ENCODE measurements at places on chromosomes 4 and X.

- no peaks in the 10 kb centered on the region for H3K4me1 ChIP-seq
- no peak for DNase-seq
- H3K36me3 ChIP-seq: no peaks in the 10 kb centered on the region
These were observed 620.6 kb upstream of the GNPDA2 start for GRCh38 chr4:45346816-45347435.

DNA sequence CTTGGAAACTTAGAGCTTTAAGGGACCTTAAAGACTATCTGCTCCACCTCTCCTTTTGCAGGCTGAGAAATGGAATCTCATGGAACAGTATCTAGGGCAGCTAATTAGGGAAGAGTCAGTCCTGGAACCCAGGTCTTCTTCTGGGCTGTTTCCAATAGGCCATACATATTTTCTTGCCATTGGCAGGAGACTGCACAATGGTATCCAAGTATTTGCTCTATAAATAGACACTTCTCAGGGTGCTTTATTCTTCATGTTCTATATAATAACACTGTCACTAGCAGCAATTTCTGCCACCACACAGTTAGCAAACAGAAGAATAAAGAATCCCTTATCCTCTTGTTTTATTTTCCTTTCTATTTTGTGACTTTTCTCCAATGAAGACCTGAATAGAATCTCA, 291.7 kb downstream of the C4orf33 start:
- H3K4me3 ChIP-seq: no peak overlapping the region
- no peaks in the 10 kb centered on the region for H3K27me3 ChIP-seq
- no peak for DNase-seq
- no peak overlapping the region for H3K27ac ChIP-seq

GRCh38 chr4:15868826-15869413, 69.6 kb downstream of the FGFBP1 start:
- no peaks in the 10 kb centered on the region for H3K4me1 ChIP-seq
- no peak overlapping the region for H3K4me3 ChIP-seq
- H3K36me3 ChIP-seq: no peaks in the 10 kb centered on the region
- H3K27me3 ChIP-seq: no peaks in the 10 kb centered on the region
- DNase-seq: no peak

DNA sequence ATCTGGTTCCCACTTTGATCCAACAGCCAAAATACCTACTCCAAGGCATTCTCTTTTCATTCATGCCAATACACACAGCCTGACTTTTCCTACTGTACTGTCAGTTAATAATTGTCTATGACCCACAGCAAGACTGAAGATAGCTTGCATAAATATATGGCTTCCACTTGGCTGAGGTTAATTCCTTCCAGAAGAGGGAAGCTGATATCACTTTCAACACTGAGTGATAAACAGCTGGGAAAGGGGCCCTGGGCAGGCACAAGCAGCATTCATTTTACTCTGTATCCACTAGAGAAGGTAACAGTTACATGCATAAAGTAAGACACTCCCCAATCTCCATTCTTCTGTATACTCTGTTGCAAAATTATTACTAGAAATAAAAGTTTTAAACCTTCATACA, 200.2 kb upstream of the UGT8 start:
- no peaks in the 10 kb centered on the region for H3K27me3 ChIP-seq
- H3K4me3 ChIP-seq: no peak overlapping the region
- no peak for DNase-seq
- no peaks in the 10 kb centered on the region for H3K4me1 ChIP-seq

GRCh38 chrX:10685923-10686595, 65.7 kb upstream of the MID1 start:
- no peaks in the 10 kb centered on the region for H3K4me1 ChIP-seq
- H3K27ac ChIP-seq: no peak overlapping the region
- H3K4me3 ChIP-seq: no peak overlapping the region
- no peaks in the 10 kb centered on the region for H3K27me3 ChIP-seq

DNA sequence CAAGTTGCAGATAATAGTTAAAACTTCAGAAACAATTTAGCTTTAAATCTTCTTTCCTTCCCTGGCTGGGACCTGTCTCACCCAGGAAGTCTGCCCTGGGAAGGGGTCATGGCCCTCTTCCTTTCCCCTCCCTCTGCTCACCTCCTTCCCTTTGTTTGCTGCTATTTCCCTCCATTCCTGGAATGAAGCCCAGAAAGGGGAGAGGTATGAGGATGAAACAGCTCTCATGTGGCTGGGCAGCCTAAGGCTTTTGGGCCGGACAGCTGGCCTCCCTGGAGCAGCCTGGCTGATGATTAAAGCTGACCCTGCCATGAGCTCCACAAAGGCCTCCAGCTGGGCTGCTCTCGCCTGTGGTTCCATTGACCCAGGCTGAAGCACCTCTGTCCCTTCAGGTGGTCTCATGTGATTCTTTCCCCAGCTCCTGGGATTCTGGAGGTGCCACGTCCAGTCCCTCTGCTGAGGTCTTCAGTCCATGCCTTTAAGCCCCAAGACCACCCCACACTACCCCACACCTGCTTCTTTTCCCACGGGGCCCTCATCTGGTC, 202.1 kb downstream of the PTTG2 start:
- no peak overlapping the region for H3K27ac ChIP-seq
- no peaks in the 10 kb centered on the region for H3K4me1 ChIP-seq
- no peaks in the 10 kb centered on the region for H3K27me3 ChIP-seq
- H3K4me3 ChIP-seq: no peak overlapping the region

DNA sequence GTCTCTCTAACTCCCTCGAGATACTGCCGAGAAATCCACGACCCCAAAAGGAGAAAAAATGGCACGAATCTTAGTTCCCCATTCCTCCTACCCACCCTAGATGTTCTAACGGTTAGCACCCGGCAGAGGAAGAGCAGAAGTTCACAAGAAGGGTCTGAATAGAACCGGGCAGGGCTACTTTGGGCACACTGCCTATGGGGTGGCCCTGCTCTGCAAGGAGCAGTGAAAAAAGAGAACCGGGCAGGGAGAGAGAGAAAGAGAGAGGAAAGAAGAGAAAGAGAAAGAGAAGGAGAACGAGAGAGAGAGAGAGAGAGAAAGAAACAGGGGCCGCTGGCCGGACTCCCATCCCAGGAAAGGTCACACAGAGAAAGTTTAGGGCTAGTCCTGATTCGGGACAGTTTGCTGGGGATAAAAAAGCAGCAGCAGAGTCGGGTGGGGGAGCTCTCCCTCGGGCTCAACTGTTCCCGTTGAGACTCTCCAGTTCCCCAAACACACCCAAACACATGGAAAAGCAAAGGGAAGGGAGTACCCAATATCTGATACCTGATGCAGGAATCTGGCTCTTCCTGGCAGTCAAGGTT, 468 bp downstream of the GLA start:
- no peaks in the 10 kb centered on the region for H3K4me1 ChIP-seq
- peak overlapping the region; percentile 90 for H3K27ac ChIP-seq
- DNase-seq: no peak
- peak overlapping the region; percentile 75 for H3K4me3 ChIP-seq
- peaks cover 2% of the 10 kb centered on the region for H3K36me3 ChIP-seq
- H3K27me3 ChIP-seq: no peaks in the 10 kb centered on the region

GRCh38 chrX:44506678-44507077, 36.0 kb downstream of the FUNDC1 start:
- no peak overlapping the region for H3K27ac ChIP-seq
- H3K4me1 ChIP-seq: no peaks in the 10 kb centered on the region
- H3K4me3 ChIP-seq: no peak overlapping the region
- H3K27me3 ChIP-seq: no peaks in the 10 kb centered on the region
- no peak for DNase-seq

GRCh38 chr4:178259566-178259965, 817.3 kb upstream of the AGA start:
- no peaks in the 10 kb centered on the region for H3K36me3 ChIP-seq
- H3K27me3 ChIP-seq: no peaks in the 10 kb centered on the region
- no peak for DNase-seq
- H3K4me3 ChIP-seq: no peak overlapping the region

DNA sequence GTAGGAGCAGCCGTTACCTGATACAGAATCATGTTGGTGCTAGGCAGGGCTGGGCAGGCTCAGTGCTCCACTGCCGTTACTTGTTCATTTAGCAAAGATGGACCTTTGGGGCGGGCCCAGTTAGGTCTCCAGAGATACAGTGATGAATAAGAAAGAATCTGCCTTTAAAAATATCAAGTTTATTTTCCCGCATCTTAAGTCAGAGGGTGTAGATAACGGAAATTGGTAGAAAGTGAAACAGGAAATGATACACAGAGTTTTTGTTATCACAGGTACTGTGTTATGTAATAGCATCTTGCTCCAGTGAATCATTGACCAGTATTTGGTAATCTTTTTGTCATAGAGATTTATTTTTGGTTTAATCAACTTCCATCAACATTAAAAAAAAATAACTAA, 5.5 kb downstream of the TMEM131L start:
- peaks cover 42% of the 10 kb centered on the region for H3K4me1 ChIP-seq
- DNase-seq: no peak
- H3K36me3 ChIP-seq: peaks cover 13% of the 10 kb centered on the region
- no peak overlapping the region for H3K4me3 ChIP-seq
- no peaks in the 10 kb centered on the region for H3K27me3 ChIP-seq

- no peak for DNase-seq
- no peaks in the 10 kb centered on the region for H3K36me3 ChIP-seq
- H3K4me3 ChIP-seq: no peak overlapping the region
- no peak overlapping the region for H3K27ac ChIP-seq
These were observed 98.8 kb upstream of the CLNK start for GRCh38 chr4:10783351-10783750.

DNA sequence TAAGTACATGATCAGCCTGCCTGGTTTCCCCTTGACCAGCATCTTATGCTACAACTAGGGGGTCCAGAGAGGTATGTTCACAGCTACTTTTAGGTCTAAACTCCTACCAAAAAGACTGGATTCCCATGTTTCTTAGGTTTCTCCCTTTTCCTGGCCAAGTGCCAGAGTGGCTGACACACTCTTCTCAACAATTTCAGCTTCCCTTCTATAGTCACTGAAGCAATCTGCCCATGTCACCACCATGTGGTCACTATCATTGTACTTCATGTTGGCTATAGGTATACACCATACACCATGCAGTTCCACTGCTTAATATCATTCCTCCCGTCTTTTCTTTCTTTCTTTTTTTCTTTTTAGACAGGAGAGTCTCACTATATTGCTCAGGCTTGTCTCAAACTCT, 66.9 kb downstream of the KLHL13 start:
- H3K4me1 ChIP-seq: no peaks in the 10 kb centered on the region
- no peaks in the 10 kb centered on the region for H3K36me3 ChIP-seq
- no peak overlapping the region for H3K27ac ChIP-seq

DNA sequence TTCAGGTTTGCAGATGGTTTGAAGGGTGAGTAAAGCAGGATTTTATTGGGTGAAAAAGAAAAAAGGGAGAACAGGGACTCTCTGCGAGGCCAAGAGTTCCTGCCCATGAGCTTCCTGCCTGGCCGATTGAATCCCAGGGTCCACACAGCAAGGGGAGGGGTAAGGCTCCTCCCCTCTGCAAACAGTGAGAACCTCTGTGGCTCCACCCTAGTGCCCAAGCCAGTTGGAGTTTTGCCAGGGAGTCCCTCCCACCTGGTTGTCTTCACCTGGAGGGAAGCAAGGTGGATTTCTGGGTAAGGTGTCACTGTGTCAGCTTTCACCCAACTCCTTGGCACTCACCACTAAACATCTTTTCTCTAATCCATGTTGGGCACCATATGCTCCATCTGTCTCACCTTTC, 70.9 kb downstream of the PDHA2 start:
- no peaks in the 10 kb centered on the region for H3K4me1 ChIP-seq
- DNase-seq: no peak
- no peaks in the 10 kb centered on the region for H3K27me3 ChIP-seq
- H3K36me3 ChIP-seq: no peaks in the 10 kb centered on the region
- H3K27ac ChIP-seq: no peak overlapping the region
- no peak overlapping the region for H3K4me3 ChIP-seq

- no peak overlapping the region for H3K4me3 ChIP-seq
- DNase-seq: no peak
These were observed 1.2 kb upstream of the XK start for GRCh38 chrX:37684426-37684825.

DNA sequence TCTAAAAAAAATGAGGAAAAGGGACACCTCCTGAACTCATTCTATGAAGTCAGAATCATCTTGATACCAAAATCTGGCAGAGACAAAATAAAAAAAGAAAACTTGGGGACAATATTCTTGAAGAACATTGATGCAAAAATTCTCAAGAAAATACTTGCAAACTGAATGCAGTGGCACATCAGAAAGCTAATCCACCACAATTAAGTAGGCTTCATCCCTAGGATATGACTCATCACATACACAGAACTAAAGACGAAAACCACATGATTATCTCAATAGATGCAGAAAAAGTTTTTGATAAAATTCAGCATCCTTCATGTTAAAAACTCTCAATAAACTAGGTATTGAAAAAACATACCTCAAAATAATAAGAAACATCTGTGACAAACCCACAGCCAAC, 98.3 kb downstream of the FAM47B start:
- no peaks in the 10 kb centered on the region for H3K36me3 ChIP-seq
- H3K27me3 ChIP-seq: no peaks in the 10 kb centered on the region
- no peak overlapping the region for H3K27ac ChIP-seq
- no peak overlapping the region for H3K4me3 ChIP-seq
- no peaks in the 10 kb centered on the region for H3K4me1 ChIP-seq

DNA sequence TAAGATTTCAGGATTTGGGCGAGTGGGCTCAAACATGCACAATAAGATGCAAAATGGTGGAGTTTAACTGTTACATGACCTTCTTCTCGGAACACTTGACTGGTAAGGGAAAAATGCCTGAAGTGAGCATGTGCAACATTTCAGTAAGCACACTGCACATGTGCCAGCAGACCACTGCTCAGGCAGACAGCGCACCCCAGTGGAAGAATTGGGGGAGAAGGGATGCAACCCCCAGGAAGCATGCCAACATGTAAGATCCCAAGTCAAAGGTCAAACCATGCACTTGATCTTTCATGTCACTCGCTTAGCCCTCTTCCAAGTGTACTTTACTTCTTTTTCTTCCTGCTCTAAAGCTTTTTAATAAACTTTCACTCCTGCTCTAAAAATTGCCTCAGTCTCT, 256.3 kb downstream of the CENPC start:
- H3K4me1 ChIP-seq: no peaks in the 10 kb centered on the region
- no peak overlapping the region for H3K4me3 ChIP-seq
- no peaks in the 10 kb centered on the region for H3K36me3 ChIP-seq

All from tibial artery (tissue), 4 donors.